Natural killer cell (primary cell): ENCODE measurements at places on chromosomes 5 and 9. TPM values are rescaled to one million over a fixed set of nuclear protein-coding genes. Genes with fewer than 3 reads are reported as not detected.

CDKN2B-AS1 gene
- total RNA-seq: 3.1 TPM

CCNO gene
- total RNA-seq: not detected

SLC34A1 gene
- 0.66 TPM for total RNA-seq

GLT6D1 gene
- not detected for total RNA-seq

ERMP1 gene
- 29.3 TPM for total RNA-seq

FSD1L gene
- 2.0 TPM for total RNA-seq

CERCAM gene
- total RNA-seq: 29.6 TPM

WDR38 gene
- total RNA-seq: not detected

DNA sequence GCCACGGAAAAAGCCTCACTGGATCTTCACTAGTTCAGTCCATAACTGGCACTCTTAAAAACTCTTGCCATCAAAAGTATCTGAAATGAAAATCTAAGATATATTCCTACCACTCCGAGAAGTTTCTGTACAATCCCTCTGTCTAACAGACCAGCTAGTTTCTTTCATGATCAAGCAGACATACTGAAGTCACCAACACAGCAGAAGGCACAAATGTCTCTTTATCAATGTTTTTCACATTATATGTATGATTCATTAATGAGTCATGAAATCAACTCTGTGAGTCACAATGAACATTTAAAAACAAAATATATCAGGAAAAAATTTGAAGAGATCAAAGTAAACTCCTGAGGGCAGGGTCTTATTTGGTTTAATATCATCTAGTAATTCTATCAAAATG, 50.8 kb downstream of the F2R start:
- DNase-seq: no peak

- peak; percentile 56 for DNase-seq
Observed at GRCh38 chr9:121498150-121498486, 1.5 kb downstream of the GGTA1 start.

DNA sequence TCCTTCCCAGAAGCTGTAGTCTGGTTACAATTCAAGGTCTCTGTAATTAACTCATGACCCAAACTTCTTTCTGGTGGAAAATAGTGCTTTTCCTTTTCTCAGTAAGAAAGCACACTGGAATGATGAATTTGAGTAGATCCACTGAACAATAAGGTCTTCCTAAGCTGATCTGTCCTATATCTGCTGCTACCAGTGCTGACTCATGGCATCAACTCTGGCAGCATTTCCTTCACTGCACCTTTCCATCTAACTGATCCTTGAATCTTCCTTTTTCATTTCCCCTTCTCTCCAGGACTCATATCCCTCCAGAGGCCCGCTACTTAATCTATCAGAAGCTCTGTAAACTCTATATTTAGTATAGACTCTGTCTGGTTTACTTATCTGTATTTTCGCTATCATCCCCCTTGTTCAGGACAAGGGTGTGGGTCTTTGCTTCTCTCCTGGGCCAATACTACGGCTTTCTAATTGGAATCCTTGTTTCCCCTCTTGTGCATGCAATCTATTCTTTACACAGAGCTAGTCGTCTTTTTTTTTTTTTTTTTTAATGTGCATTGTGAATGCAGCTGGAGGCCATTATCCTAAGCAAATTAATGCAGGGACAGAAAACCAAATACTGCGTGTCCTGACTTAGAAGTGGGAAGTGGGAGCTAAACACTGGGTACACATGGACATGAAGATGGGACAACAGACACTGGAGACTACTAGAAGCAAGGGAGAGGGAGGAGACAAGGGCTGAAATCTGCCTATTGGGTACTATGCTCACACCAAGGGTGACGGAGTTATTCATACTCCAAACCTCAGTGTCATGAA, 192.2 kb upstream of the RPS23 start:
- DNase-seq: no peak

DNA sequence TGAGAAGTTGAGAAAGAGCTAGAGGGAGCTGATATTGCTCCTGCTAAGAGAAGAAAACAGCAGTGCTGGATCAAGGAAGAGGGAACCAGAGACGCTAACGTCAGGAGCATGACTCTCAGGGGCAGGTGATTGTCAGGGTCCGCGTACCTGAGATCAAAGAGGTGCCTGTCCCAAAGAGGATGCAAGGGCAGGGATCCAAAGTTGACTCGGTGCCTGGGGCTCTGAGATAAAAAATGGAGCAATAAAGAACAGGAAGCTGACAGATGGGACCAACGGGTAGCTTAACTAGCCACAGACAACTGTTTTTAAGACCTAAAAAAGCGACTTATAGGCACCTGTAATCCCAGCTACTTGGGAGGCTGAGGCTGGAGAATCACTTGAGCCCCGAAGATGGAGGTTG, 517.8 kb downstream of the IRX1 start:
- DNase-seq: no peak

DNA sequence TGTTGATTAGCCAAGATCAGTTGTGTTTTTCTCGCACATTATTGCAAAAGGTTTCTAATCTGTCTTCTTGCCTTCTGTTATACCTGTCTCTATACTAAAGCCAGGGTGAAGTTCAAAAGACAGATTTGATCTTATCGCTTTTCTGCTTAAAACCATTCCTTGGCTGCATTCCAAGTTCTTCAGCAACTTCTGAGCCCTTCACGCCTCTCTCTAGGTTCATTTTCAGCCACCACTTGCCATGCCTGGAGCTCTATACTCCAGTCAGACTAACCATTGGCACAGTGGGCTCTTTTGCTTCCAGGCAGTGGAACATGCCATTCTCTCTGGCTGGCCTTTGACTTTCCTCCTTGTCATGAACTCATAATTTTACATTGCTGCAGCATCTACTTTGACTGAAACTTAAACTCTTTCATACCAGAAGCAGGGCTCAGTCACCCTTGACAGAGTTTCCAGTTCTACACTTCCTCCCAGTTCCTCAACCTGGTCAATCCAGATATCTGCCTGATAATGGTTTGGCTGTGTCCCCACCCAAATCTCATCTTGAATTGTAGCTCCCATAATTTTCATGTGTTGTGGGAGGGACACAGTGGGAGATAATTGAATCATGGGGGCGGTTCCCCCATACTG, 114.4 kb downstream of the SLC12A2 start:
- DNase-seq: no peak

DNA sequence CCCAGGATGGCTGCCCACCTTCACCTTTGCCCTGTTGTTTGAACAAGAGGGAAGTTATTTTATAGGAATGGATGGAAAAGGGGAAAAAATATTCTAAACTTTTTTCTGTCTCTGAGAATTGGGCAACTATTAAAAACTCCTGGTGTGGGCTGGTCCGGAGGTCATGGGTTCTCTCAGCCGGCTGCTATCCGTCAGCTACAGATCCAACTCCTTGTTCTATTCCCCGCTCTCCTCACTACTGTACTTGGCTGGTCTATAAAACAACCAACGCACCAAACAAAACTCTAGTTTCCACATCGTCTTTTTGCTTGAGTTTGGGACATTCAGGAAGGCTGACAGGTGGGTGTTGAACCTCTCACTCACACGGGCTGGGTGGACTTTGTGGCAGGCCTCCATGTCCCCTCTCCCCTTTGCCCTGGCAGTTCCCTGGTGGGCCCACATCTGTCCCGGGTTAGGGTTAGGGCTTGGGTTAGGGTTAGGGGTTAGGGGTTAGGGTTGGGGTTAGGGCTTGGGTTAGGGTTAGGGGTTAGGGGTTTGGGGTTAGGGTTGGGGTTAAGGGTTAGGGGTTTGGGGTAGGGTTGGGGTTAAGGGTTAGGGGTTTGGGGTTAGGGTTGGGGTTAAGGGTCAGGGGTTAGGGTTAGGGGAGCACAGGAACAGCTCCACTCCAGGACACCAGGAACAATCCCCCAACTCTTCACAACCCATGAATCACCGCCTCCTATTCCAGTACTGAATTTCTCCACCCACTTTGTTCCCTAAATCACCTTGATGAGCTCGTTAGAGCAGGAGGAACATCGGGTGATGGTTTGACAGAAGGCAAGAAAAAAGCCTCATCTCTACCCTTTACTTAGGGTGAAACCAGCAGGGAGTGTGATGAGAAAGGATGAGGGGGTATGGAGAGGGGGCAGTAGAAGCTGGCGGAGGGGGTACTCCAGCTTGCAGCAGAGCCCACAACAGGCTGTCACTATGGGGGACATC, 302.1 kb upstream of the IRX4 start:
- no peak for DNase-seq

GRCh38 chr5:131534974-131535373, 100.1 kb downstream of the RAPGEF6 start:
- DNase-seq: no peak

- DNase-seq: no peak
Observed at GRCh38 chr9:6893350-6894131, 135.8 kb downstream of the KDM4C start.

GRCh38 chr5:68110264-68110663, 105.3 kb upstream of the PIK3R1 start:
- no peak for DNase-seq

DNA sequence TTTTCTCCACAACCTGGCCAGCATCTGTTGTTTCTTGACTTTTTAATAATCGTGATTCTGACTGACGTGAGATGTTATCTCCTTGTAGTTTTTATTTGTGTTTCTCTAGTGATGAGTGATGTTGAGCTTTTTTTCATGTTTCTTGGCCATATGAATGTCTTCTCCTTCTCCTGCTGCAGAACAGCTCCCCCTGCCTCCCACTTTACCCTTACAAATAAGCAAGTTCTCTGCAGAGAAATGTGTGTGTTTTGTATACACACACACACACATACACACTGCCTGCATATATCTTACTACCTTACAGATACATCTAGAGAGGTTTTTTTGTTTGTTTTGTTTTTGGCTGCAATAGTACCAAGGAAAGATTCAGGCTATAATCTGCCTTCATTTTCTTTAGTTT, 88.7 kb upstream of the PHF24 start:
- no peak for DNase-seq

- DNase-seq: no peak
Observed at GRCh38 chr5:9394221-9394620, 151.7 kb downstream of the SEMA5A start.

DNA sequence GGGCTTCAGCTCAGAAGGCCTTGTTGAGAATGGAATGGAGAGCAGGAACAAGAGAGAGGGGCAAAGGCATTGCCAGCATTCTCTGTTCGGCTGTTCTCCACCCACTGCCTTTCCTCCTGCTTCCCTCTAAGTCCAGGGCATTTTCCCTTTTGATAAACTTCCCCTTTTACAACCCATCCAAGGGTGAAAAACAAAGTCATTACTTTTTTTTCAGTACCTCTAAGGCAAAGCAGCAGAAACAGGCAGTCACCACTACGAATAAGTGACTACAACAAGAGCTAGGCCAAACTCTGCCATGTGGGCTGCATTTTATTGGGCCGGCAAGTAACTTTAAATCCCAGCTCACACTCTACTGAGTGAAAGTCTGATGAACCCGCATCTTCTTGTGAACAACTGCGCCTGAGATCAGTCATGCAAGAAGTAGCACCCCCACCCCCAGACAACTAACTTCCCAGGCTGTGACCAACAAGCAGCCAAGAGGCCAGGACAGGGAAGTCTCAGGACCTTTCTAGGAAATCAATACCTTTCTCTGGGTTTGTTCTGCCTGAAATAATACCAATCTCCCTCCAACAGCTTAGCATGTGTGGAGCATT, 13.1 kb downstream of the IL7R start:
- DNase-seq: no peak

DNA sequence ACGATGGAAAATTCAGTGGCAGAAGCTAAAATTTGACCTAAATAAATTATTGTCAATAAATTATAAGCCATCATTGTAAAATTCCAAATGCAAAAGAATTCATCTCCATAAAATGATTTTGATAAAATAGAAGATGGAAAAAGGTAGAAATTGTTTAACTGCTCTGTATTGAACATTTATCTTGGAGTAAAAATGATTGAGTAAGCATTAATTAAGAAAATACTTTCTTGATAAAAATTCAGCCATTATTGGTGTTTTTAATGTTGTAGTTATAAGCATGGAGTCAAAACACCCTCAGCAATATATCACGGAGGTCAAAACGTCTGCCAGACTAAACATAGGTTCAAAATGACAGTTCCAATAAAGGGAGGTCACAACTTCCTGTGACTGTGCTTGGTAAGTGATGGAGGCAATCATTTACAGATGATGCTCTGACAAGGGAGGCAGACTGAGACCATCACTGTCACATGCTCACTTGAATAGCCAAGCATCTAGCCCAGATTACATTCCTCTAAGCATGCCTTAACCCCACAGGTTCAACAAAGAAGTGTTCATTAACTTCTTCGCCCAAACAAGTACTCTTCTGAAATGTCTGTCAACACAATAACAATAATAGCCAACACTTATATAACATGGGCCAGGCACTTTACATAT, 69.5 kb downstream of the SH3TC2 start:
- DNase-seq: no peak

- no peak for DNase-seq
Observed at GRCh38 chr5:146588331-146589027, 72.5 kb upstream of the GPR151 start.

DNA sequence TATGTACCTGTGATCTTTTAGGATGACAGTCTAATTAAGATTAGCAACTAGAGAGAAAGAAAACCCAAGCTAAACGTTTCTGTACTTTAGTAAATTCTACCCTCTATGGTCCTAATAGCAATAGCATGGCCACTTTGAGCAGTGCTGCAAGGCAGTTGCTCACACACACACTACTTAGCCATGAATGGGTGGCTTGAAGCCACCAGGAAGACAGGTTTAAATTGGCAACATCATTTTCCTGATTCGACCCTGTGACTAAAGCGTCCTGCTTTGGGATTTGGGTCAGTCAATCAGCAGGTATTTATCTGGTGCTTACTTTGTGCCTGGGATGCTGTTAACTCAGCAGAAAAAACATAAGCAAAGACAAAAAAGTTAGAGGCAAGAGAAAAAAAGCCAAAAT, 150.6 kb downstream of the ARRDC3 start:
- no peak for DNase-seq

GRCh38 chr9:99235926-99236634, 14.0 kb downstream of the SEC61B start:
- DNase-seq: peak; percentile 14

GRCh38 chr5:18213666-18214065, 579.4 kb downstream of the TAF11L14 start:
- DNase-seq: no peak

GRCh38 chr5:179139936-179140235, 79.7 kb downstream of the ZNF354C start:
- DNase-seq: no peak

- no peak for DNase-seq
Observed at GRCh38 chr9:6931913-6932312, 174.1 kb downstream of the KDM4C start.

- DNase-seq: no peak
Observed at GRCh38 chr5:150510460-150511263, 2.7 kb downstream of the NDST1 start.

GRCh38 chr9:98317134-98317857, 61.8 kb upstream of the TBC1D2 start:
- DNase-seq: no peak

DNA sequence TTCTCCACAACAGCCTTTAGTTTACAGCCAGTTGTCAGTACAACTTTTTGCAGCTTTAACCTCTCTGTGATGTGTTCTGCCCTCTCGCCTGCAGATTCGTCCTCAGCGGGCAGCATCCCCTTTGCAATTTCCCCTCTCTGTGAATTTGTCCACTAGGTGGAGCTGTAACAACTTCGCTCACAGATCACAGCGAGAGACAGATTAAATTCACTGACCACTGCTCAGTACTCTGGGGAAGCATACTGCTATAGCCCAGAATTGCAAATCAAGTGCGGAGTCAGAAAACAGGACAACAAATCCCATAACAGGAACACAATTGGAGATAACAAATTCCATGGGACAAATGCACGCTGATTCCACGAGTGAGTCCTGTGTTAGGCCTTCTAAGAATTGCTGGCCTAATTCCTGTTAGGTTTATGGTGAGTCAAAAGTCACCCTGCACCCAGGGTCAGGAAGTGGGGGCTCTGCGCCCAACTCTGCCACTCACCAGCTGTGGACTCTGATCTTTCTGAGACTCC, 2124.9 kb downstream of the MAT2B start:
- DNase-seq: no peak

GRCh38 chr9:113502427-113503034, 39.0 kb downstream of the RGS3 start:
- DNase-seq: no peak
